ENCODE measurements at places on chromosomes 7 and 10.
A peak's percentile ranks its signal among the peaks of the same experiment; 100 is the strongest.

DNA sequence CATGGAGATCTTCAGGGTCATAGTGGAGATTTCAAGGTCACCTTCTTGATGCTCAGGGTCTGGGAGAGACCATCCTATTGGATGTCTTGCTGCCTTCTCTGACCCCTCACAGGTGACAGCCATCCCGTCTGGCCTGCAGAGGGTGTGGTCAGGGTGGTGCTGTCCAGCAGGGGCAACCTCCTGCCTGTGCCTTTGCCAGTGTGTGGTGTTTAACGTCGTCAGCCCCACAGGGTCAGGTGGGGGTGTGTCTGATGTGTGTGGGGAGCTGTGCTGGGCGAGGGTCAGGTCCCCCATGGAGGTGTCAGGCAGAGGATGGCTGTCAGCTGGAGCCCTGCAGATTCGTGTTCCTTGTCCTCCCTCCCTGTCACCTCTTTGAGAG is 16.5 kb downstream of the ADCY1 start:
- no peak for DNase-seq

DNA sequence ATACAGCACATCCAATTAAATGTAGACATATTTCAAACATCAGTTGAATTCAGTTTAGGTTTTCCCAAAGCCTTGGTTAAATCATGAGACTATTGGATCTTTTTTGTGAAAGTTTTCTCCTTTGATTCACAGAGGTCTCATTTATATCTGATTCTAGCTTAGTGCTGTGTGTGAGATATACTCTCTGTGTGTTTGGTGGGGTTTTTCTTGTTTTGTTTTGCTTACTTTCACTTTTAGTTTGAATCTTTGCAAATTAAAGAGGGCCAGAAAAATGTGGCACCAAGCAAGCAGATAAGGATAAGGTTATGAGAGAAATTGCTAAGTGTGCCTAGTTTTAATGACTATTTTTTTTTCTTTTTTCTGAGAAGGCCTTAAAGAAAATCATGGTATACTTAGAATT is 12.6 kb upstream of the OR6B1 start:
- DNase-seq, result peak; percentile 42

DNA sequence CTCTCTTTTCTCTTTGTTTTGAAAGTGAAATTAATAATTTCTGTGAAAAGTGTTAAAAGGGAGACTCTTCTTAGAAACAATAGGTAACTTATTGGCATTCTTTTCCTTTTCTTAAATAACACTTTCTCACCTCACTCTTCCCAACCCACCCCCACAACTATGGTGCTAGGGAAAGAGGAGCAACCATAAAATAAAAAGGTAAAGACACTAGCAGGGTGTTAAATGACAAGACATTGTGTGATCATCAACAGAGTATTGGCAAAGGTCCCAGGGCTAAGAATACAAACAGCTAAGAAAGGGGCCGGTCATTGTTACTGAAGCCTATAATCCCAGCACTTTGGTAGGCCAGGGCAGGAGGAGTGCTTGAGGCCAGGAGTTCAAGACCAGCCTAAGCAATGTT is 183.7 kb downstream of the NEBL start:
- no peak for DNase-seq

DNA sequence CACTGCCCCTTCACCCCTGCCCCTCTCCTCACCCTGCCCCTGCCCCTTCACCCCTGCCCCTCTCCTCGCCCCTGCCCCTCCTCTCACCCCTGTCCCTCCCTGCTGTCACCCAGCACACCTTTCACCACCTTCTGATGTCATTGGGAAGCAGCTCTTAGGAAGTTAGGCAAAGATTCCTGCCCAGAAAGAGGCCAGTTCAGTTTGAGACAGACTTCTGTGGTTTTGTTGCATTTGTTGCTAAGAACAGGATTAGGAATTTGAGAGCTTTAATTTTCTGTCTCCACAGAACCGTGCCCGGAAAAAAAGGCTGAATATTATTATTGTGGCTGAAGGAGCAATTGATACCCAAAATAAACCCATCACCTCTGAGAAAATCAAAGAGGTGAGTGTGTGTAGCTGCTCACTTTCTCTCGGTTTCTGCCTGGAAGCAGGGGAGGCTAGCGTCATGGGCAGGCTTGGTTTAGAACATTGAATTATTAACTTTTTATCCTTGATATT is 39.6 kb downstream of the PFKP start:
- DNase-seq, result no peak

DNA sequence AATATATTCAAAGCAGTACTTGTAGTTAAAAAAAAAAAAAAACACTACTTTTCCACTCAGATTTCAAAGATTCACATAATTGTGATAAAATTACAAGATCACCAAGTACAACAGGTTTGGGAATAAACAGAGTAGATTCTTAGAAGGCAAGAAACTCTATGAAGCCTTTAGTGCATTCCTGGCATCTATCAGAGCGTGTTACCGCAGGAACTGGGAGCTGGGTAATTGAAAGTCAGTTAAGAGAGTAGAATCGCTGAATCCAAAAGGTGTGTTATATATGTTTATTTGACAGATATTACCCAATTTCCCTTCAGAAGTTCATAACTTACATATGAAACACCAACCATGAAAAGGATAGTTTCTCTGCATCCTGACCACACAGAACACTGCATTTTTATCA is 159.2 kb upstream of the PLXNA4 start:
- DNase-seq, result no peak

- DNase-seq, result no peak
Observed at GRCh38 chr10:10096296-10096695, 921.4 kb upstream of the CELF2 start.

DNA sequence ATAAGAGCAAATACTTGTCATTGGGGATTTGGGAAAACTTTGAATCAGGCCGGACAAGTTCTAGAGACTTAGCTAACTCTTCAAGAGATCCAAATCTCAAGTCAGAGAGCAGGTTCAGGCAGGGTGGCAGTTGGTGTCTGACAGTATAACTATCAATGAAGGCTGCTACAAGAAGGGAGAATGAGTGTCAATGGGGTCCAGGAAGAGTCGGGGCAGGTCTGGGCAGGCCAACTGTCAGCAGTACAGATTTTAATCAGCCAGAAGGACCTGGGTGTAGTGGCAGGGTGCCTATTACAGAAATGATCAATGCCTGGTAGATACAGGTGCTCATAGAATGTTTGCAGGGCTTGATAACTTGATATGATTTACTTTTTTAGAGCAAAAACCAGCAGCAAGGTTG is 751.1 kb downstream of the GRM8 start:
- no peak for DNase-seq

DNA sequence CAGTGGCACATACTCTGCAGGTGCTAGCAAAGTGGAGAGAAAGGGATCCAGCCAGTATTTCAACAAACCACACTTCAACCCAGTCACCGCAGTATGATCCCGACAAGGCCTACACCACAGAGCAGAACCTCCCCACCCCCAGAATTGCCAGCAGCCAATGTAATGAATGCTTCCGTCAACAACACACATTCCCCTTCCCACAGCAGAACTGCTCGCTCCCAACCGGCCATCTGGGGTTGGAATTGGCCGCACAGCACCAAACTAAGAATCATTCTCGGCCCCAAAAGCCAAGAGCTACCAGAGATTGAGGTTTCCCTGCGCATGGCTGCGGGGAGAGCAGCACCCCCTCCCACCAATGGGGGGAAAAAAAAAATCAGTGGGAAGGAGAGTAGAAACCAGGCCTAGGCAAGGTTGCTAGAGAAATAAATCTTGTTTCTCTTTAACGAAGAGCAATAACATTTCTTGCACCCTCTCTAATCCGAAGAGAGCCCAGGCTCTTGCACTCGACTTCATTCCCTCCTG is 1.1 kb downstream of the WASL start:
- peak; percentile 40 for DNase-seq

- DNase-seq, result no peak
Observed at GRCh38 chr7:14690486-14690885, 212.1 kb downstream of the DGKB start.

- no peak for DNase-seq
Observed at GRCh38 chr7:65475040-65475726, 101.5 kb downstream of the ZNF92 start.

GRCh38 chr10:130377986-130378540 is 241.9 kb downstream of the GLRX3 start:
- DNase-seq, result no peak
